Renal pelvis (tissue), 12 donors: ENCODE measurements at places on chromosomes 11 and 22. TPM values are rescaled to one million over a fixed set of nuclear protein-coding genes. Genes with fewer than 3 reads are reported as not detected.

CABP4 gene
- polyA plus RNA-seq, result 1.1 TPM

MOGAT2 gene
- polyA plus RNA-seq, result 1.0 TPM

OR6M1 gene
- not detected for polyA plus RNA-seq

SCGB1C1 gene
- polyA plus RNA-seq, result 1.3 TPM

E2F8 gene
- polyA plus RNA-seq, result 10.5 TPM

PTPRJ gene
- polyA plus RNA-seq, result 22.4 TPM

MMP27 gene
- not detected for polyA plus RNA-seq

LARGE2 gene
- 23.2 TPM for polyA plus RNA-seq

BTBD18 gene
- 0.48 TPM for polyA plus RNA-seq

HBD gene
- polyA plus RNA-seq, result 0.68 TPM

TYR gene
- 0.38 TPM for polyA plus RNA-seq

GAL gene
- not detected for polyA plus RNA-seq

MN1 gene
- 8.4 TPM for polyA plus RNA-seq

POLD4 gene
- 32.8 TPM for polyA plus RNA-seq

COA4 gene
- polyA plus RNA-seq, result 75.1 TPM

SHANK2 gene
- polyA plus RNA-seq, result 42.9 TPM
